ENCODE measurements at places on chromosomes 2 and 18.

DNA sequence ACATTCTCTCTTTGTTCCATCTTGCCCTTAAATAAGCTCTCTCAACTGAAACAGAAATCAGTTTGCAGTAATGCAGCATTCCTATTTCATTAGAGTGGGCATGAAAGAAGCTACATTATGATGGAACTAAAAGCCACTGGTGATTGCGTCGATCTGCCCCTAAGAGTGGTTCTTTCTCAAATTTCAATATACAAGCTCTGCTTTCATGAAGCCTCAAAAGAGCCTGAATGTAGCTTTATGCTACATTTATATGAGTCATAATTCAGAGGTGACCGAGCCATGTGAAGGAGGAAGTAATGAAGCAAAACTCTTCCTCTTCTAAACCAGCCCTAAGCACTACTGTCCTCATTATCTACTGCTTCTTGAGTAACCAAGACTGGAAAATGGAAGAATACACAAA, 64.8 kb upstream of the CYTIP start:
- no peak for DNase-seq

DNA sequence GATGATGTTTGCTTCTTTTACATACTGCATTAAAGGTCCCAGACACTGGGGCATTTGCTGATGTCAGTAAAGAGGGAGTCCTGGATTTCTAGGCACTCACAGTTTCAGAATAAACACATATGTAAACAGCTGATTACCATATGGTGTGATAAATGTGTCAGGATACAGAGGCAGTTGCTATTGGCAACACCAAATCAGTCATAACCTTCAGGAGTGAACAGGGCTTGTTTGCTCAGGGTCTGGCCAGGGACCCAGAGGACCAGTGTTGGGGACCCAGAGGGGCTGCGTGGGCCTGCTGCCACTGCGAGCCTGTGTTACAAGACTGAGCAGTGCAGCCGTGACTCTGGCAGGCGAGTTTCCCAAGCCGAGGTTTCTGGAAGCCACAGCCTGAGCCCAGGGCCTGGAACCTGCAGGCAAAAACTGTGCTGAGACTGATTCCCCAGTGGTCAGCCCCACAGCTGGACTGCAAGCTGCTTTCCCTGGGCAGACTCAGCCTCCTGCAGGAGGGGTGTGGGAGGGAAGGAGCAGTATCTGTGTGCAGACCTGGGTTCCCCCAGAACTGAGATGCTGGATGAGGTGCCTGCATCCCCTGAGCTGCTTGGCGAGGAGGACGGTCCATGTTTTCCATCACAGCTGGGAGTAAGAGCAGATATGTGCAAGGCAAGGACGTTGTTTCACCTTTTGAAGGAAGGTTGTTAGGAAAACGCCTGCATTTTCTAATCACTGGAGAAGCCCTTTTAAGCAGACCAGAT, 23.6 kb downstream of the ASAP2 start:
- no peak for DNase-seq

DNA sequence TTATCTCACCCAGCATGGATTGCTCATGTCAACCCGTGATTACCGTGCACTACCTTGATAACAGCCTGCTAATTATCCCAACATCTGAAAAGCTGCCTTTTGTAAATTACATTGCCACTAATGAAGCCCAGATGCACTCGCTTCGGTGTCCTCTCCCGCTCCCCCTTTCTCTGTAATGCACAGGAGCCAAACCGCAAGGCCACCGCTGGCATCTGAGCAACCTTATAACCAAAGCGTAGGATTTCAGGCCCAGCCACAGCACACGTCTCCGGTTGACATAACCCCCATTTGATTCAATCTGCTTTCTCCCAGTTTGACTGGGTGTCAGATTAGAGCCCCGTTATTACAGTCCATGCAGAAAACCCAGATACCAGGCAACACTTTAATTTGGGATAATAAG, 341.2 kb downstream of the ALK start:
- no peak for DNase-seq

DNA sequence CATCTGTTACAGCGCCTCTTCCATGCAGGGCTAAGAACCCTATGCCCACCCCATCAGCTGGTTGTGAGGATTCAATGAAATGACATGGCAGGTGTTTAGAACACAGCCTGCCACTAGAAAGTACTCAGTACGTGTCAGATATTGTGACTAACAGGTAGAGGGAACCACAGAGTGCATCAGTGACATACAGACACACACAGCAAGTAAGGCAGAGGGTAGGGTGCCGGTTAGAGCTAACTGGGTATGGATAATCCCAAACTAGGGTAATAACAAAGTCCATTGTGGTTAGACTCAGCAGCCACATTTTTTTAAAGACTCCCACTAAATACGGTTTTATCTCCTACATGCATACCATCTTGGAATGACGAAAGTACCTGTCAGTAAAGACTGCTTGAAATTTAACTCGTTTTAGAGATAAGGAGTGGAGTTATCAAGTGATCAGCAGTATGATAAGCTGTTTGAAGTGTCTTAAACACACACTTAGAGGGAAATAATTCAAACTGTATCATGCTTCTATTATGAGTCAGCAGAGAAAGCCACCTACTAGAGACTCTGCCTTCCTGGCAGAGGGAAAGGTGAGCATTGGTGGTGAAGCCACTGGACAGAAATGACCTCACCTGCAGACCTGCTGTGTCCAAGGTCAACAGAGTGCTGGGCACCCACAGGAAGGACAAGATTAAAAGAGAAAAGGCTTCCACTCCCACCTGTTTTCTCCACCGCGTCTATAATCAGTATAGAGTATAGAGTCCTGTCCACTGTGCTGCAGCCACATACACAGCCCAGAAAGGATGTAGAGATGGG, 20.6 kb downstream of the MPPE1 start:
- DNase-seq, result no peak

- no peak for DNase-seq
These were observed 263.2 kb upstream of the RASGRP3 start for GRCh38 chr2:33213244-33213643.

DNA sequence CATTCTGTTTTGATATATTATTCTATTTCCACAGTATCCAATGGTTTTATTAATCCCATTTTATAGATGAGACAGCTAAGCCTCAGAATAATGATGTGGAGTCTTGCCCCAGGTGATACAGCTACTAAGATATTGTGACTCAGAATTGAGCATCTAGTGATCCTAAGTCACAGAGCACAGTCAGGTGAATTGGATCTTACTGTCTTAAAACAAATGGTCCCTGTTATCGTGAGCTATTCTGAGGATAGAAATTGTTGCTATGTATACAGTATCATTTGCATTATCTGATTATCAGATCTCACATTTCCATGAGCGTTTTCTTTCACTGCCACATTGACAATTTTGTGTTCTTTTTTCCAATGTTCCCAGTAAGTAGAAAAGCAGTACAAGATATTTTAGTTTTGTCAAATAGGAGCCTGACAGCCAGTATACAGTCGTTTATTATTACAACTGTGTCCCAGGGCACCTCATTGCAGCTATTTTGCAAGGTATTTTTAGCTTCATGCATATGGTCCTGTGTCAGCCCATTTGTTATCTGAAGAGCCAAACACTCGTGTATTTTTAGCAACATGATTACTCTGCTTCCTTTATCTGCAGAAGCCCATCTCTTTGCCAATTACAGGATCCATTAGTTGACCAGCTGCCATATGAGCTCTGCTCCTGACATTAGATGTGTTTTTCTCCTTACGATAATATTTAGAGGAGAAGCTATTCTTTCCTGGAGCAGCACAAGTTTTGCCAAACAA, 25.1 kb upstream of the SGPP2 start:
- DNase-seq, result no peak

DNA sequence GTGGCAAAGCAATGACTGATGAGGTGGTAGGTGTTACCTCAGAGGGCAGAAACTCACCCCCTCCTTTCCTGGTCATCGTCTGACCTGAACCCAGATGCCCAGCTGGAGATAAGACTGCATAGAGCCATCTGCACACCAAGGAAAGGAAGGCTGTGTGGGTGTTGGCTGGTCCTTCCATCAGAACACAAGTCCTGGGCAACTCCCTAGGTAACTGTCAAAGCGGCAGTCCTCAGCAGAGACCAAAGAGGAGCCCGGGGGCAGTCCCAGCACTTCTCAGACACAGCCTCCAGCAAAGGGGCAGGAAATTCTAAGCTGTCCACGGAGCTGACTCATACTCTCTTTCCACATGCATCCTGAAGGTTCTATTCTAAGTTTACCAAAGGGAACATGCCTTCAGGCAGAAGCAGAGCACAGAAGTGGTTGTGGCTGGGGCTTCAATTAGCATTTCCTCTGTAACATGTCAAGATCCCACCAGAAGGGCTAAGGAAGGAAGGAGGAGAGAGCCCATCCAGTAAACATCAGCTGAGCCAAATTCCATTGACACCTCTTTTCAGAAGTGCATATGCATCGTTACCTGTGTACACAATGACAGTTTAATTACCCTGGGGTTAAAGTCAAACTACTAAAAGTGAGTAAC, 54.7 kb downstream of the SPRED2 start:
- DNase-seq, result no peak

- DNase-seq, result no peak
These were observed 67.5 kb downstream of the CSRNP3 start for GRCh38 chr2:165536851-165537499.

- DNase-seq, result no peak
These were observed 97.9 kb upstream of the DLX2 start for GRCh38 chr2:172200495-172201085.

DNA sequence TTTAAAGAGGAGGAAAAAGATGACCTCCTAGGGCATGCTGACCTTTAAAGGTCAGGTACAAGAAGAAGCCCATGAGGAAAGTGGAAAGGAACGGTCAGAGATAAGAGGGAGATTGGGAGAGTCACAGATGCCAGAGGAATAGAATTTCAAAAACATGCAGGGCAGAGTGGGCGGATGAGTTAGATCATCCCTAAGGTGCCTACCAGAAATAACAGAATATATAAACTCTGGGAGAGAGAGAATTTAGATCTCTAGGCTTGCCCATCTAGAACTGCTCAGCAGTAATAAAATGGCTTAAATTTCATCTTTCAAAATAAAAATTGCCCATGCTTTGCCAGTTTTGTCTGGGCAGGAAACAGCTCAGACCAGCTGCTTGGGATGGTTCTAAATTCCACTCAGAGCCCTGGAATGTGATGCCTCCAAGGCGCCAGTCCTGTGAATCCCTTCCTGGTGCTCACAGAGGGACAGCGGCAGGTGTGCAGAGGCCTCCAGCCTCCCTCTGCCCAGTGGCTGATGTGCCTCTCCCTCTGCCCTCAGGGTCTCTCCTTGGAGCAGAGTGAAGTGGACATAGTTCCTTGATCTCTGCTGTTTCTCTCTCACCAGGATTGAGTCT, 130.9 kb downstream of the ANTXR1 start:
- DNase-seq, result no peak

GRCh38 chr18:14930576-14930975, 182.6 kb downstream of the ANKRD30B start:
- no peak for DNase-seq

GRCh38 chr2:190847504-190848081, 33.0 kb upstream of the GLS start:
- no peak for DNase-seq

DNA sequence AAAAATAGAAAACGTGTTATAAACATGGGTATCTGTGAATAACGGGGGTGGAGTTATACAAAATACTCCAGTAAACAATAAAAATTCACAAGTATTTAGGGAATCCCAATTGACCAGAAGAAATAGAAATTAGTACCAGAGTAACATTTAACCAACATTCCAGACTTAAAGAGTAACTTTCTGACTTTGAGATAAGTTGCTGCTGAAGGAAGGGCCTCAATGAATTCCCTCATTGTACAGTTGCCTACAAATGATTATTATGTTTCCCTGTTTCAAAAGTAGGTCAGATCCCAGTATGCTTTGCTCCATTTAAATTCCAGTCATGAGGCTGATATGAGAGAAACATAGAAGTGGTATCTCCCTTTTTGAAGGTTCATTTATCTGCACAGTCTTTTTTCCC, 88.3 kb upstream of the KCNH7 start:
- DNase-seq, result no peak

DNA sequence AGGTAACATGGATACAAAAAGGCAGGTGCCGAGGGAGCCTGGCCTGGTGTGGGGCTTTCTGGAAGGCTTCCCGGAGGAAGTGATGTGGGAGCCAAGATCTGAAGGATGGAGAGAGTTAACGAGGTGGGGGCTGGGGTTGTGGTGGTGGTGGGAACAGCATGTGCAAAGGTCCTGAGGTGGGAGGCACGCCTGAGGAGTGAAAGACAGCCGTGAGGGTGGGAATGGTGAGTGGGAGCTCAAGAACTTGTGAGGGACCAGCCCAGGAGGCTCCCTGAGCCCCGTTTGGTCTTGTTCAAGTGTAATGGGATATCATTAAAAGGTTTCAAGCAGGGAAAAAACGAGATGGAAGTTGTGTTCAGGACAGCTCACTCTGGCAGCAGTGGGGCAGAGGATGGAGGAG, 35.2 kb downstream of the TRPM8 start:
- no peak for DNase-seq

- no peak for DNase-seq
These were observed 64.9 kb downstream of the KLHL29 start for GRCh38 chr2:23449831-23450331.

GRCh38 chr2:192148241-192148619, 46.5 kb downstream of the TMEFF2 start:
- no peak for DNase-seq

GRCh38 chr2:147352264-147353071, 492.4 kb upstream of the ACVR2A start:
- DNase-seq, result no peak

- DNase-seq, result no peak
These were observed 182.8 kb downstream of the SH3RF3 start for GRCh38 chr2:109311771-109312170.

DNA sequence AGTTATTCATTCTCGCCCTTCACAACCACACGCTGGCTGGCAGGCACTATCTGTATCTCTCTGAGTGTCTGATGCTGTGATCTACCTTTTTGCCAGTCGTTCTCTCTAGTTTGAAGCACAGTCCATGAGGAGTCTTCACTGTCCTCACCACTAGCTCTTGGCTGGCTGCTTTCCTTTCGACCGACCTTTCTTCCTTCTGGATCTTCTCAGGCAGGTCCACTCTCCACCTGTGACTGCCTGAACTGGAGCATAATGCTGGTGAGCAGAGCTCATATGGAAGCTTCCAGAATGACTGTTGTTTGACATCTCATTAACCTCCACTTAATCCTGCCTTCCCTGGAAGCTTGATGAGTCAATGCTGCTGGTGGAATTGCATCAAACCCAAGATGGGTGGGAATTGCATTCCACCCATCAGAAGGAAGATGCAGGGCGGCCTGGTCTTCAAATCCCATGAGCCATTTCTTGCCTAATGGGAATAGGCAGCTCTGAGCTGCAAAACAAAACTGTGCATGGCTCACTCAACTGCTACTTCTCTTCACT, 283.5 kb upstream of the HDAC4 start:
- DNase-seq, result no peak

DNA sequence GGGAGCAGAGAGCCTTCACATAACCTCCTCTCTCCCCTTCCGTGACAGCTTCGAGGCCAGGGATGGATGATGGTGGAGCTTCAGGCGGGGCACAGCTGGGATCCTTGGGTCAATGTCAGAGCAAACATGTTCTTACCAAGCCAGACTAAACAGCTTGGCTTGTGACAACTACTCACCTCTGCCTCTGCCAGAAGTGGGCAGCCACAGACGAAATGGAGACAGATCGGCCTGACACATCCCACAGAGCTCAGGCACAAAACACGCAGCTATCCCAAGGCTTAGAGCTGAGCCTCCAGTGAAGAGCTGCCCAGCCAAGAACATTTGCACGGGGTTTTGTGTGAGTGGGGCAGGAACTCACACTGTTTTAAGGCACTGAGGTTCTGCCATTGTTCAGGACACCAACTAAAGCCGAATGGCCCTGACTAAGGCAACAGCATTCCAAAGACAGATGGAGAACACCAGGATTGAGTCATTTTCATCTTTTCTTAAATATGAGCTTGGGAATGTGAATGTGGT, 12.8 kb downstream of the PXDN start:
- no peak for DNase-seq

- no peak for DNase-seq
These were observed 251.4 kb upstream of the UBE2E3 start for GRCh38 chr2:180728928-180729559.

All from stimulated activated CD4-positive, alpha-beta T cell treated with anti-CD3 and anti-CD28 coated beads, Interleukin-1b, Interleukin-23, amount 100 ng/mL, for 24 hours (primary cell).